ENCODE measurements at places on chromosomes 2 and 18.

GRCh38 chr2:84781942-84782716 is 98.8 kb downstream of the TRABD2A start:
- DNase-seq = peak; percentile 45

GRCh38 chr2:160606341-160606740 is 112.7 kb upstream of the RBMS1 start:
- no peak for DNase-seq

- no peak for DNase-seq
These were observed 92.7 kb downstream of the CSRNP3 start for GRCh38 chr2:165562233-165562632.

DNA sequence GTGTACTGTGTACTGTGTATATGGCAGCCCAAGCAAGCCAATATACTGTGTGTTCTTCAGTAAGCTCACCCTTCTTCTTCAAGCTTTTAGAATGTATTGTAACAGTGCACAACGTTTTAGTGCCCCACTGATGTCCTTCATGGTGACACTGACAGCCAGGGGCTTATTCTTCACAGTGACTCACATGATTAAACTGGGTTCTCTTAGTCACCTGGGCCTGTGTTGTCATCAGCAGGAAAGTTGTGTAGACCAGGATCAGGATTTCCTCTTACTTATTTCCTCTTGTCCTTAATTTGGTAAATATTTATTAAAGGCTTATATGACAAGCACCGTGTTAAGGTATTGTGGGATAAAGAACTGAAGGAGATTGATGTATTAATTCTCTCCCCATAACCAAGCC is 67.9 kb upstream of the THOC1 start:
- DNase-seq = peak; percentile 3

- DNase-seq = no peak
These were observed 75.8 kb downstream of the RDH14 start for GRCh38 chr2:18484625-18485024.

DNA sequence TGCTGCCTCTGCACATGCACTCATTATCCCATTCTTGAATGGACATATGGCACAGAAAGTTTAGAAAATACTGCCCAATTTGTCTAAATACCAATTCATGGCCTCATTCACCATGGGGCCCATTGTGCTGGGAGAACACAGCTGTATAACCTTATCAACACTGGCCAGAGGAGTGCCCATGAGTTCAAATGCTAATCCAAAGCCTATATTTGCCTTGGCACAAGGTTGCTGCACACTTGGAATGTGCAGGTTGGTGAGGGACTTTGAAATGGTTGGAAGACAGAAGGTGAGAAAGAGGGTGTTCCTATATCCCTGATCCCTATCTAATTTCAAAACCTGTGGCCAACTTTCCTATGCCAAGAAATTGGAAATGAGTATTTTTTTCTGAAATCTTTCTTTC is 693.9 kb upstream of the ID2 start:
- DNase-seq = no peak

- DNase-seq = no peak
These were observed 75.2 kb downstream of the MAP2 start for GRCh38 chr2:209499069-209499468.

DNA sequence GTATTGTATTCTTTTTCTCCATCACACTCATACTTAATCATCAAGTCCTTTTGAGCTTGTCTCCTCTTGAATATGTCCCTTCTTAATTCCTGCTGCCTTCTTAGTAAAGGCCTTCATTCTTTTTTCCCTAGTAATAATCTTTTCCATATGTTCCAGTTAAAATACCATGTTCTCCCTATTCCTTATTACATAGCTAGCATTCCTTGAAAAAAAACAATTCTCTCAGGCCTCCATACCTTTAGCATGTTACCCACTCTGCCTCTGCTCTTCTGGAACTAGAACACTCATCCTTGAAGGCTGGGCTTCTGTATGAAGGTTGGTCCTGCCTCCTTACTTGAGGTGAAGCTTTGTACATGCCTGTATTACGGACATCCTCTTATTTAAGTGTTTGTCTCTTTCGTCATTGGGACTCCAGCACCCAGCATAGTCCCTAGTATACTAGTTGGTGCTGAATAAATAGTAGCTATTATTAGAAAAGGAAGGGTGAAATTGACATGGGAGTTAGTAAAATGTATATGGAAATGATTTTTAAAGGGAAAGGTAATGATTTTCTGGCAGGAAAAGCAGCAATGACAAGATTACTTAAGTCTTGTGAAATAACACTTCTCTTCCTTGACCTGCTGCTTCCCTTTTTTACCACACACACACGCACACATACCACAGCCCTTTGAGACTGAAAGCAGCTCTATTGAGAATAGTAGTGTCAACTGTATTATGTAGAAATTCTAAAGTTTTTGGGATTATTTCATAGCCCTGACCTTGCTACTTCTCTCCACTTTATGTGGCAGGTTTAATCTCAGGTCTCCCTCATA is 45.6 kb downstream of the REL start:
- no peak for DNase-seq

DNA sequence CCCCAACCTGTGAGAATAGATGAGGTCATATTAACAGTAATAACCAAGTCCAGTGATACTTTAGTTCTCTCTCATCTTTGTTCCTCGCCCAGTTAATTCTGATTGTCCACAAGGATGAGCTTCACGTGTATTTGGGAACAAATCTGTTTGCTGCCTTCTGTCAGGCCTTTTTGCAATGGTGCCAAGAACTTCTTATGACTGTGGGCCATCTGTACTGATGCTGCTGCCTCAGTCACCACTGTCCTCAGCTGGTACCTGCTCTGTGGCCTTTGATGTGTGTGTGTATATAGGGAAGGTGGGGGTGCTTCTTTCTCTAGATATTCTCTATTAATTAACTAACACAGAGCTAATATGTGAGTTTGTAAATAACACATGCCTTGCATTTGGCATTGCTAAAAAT is 392.9 kb downstream of the TGIF1 start:
- no peak for DNase-seq

DNA sequence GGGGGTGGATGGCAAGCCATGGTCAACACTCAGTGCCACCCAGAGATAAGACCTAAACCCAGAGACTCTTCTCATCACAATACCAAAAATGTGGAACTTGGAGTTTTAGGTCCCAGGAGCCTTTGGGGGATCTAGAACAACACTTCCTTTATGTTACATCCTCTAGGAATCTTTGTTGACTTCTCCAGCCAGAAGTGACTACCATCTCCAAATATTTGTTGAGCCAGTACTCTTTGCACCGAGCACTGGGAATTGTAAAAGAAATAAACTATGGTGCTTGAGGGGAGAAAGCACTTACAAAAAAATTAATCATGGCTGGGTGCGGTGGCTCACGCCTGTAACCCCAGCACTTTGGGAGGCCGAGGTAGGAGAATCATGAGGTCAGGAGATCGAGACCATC is 120.0 kb upstream of the TMEM200C start:
- no peak for DNase-seq

GRCh38 chr2:50345701-50346591 is 686.0 kb downstream of the NRXN1 start:
- no peak for DNase-seq

- no peak for DNase-seq
These were observed 578.6 kb downstream of the PIK3C3 start for GRCh38 chr18:42533616-42534015.

DNA sequence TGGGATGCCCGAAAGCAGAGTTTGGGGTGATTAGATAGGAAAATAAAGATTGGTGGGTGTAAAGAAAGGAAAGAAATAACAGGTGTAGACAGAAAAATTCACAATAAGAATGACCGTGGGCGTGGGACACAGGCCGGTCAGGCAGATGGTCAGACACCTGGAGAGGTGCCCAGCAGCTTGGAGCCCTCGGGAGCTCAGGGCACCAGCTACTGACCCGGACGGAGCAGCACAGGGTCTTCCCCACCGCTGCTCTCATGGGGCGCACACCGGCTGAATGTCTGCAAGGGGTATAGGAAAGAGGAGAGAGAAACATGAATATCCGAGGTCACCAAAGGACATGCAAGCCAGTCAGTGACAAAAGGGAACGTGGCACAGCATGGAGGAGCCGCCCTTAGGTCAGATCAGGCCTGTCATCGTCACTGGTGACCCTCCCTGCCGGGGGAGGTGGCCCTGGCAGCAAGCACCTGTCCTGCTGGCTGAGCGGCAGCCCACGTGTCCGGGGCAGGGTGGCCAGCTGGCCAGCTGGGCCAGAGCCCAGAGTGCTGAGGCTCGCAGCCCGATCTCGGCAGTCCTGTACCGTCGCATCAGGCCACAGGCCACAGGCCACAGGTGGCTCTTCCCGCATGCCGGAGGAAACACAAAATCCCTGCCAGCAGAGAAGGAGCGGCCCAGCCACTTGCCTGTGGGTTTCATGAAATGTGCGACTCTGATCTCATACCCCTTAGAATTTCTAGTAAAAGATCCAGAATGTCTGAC is 112.0 kb upstream of the NDUFV2 start:
- peak; percentile 3 for DNase-seq

DNA sequence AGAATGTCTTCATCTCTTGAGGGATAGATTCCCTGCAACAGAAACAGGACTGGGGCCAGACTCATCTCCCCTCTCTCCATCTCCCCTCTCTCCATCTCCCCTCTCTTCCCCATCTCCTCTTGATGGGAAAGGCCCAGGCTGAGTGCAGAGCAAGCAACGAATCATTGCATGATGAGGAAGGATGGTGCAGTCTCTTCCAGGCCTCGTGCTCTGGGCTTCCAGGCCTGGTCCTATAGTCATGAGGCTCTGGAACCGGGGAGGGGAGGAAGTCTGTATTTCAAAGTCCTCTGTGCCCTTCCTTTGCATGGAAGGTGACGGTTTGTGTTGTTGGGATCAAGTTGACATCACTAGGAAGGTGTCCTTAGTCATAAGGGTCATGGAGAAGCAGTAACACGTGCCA is 115.6 kb upstream of the NEDD4L start:
- no peak for DNase-seq

DNA sequence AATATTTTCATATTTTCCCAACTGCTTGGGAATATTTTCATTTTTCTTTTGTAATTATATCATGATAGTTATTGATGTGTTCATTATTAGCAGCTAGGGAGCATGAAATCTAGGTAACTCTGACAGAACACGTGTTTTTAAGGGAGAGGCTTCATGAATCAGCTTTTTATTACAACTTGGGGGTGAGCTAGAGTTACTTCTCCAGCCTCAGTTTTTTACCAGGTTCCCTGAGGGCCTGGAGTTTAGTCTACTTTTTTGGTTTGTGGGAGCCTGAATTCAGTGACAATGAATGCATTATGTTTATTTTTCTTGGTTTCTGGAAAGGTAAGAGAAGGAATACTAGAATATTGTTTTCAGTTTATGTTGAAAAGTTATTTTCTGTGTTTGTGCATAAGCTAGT is 18.0 kb downstream of the NAB1 start:
- no peak for DNase-seq

DNA sequence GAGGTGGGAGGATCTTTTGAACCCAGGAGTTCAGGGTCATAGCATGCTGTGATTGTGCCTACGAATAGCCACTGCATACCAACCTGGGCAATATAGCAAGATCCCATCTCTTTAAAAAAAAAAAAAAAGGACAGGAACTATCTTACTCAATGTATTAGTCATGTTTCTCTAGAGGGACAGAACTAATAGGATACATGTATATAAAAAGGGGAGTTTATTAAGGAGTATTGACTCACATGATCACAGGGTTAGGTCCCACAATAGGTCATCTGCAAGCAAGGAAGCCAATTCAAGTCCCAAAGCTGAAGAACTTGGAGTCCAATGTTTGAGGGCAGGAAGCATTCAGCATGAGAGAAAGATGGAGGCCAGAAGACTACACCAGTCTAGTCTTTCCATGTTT is 18.8 kb upstream of the CASP10 start:
- no peak for DNase-seq

- DNase-seq = no peak
These were observed 608.2 kb downstream of the EPHA4 start for GRCh38 chr2:220963930-220964329.

DNA sequence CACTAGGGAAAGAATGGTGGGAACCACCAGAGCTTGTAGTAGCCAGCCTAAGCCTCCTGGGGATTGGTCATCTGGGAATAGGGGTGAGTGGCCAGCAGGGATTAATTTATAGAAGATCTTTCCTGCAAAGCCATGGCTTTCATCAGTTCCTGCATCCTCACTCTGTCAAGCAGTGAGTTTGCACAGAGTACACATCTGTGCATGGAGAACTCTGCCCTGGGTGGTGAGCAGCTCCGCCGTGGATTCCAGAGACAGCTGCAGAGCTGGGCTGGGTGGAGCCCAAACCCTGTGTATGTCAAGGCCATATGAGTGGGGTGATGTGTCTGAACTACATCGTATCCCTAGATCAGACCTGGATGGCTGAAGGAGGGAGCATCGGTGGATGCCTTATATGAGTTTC is 182.2 kb downstream of the GLI2 start:
- no peak for DNase-seq

GRCh38 chr2:163681745-163682144 is 54.1 kb downstream of the FIGN start:
- no peak for DNase-seq

GRCh38 chr2:107712857-107713256 is 113.8 kb upstream of the RGPD4 start:
- DNase-seq = no peak

DNA sequence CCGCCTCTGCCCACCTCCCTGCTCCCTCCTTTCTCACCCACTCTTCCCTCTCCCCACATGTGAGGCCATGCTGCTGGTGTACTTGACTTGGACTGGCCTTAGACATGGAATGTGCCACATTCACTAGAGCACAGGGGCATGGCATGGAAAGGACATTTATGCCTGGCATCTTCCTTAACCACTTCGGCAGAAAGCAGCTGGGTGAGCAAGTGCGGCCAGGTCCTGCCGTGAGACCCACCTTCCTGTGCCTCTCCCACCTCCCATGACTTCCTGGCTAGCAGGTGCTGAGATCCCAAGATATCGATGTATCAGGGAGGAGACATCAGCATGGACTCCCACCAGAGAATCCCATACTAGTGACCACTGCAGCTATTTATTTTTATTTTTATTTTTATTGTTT is 13.0 kb downstream of the GPR55 start:
- no peak for DNase-seq

- no peak for DNase-seq
These were observed 441.5 kb upstream of the TNP1 start for GRCh38 chr2:217301142-217301925.

DNA sequence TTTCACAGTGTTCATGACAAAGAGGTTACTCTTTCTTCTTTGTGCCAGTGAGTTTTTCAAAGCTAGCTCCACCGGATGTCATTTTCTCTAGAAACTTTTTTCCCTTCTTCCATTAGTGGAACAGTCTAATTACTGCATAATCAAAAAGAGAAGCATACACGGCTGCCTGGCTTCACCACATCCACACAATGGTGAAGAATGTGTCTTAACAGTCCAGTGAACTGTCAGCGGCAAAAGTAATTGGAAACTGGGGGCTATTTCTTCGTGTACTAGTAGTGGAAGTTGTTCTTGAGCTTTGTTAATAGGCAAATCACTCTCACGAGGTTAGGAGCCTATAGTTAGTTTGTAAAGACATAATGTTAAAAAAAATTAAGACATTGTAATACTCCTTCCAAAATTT is 32.9 kb upstream of the PIK3C3 start:
- no peak for DNase-seq

GRCh38 chr18:49013291-49013691 is 62.5 kb upstream of the SMAD7 start:
- DNase-seq = no peak
